ENCODE measurements at places on chromosomes 2 and 18.
A peak's percentile ranks its signal among the peaks of the same experiment; 100 is the strongest.

DNA sequence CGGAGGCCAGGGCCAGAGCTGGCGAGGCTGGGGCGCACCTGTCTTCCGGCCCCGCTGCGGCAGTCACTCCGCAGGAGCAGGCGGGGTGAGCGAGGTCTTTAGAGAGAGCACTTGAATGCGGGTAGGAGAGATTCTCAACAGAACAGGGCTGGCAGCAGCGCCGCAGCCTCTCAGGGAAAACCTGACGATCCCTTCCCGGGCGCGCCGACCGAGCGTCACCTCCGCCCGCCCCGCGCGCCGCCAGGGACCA, 526 bp downstream of the PRKRA start:
- no peak for DNase-seq

GRCh38 chr2:27322301-27322765, 564 bp downstream of the MPV17 start:
- no peak for DNase-seq

GRCh38 chr18:50008306-50008705, 186.6 kb downstream of the MYO5B start:
- DNase-seq, result no peak

DNA sequence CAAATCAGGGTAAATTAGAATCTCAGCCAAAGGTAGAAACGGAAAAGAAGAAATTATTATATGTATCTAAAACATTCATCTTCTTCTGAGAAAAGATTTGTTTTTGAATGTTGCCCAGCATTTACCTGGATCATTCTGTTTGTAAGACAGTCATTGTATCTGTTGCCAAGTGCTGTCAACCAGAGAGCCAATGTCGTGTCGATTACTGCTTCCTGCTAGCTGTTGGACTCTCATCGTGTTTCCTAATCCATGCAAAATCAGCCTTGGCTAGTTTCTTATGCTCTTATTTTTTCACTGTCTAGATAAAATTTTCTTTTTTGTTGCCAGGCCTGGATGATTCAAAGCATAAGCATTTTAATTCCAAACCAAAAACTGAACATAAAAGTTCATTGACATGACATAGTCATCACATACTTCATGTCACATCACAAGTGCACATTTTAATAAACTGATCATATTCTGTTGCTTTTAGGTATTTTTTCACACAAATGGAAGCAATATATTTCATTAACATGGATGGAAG, 202.3 kb downstream of the KCNH7 start:
- no peak for DNase-seq

GRCh38 chr2:174145827-174146226, 102.5 kb downstream of the OLA1 start:
- no peak for DNase-seq

GRCh38 chr2:215772003-215772402, 241.3 kb downstream of the MREG start:
- peak; percentile 84 for DNase-seq

DNA sequence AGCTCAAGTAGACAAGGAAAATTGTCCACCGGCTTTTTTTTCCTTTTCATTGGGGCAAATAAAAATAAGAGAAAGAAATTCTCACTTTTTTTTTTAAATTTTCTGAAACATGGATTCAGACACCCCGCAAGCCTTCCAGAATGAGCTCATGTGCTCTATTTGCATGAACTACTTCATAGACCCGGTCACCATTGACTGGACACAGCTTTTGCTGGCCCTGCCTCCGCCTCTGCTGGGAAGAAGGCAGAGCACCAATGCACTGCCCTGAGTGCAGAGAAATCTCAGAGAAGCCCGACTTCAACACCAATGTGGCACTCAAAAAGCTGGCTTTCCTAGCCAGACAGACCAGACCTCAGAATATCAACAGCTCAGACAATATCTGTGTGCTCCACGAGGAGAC, 30.2 kb upstream of the TRIM43B start:
- no peak for DNase-seq

GRCh38 chr2:16255120-16255519, 314.8 kb downstream of the MYCN start:
- no peak for DNase-seq

DNA sequence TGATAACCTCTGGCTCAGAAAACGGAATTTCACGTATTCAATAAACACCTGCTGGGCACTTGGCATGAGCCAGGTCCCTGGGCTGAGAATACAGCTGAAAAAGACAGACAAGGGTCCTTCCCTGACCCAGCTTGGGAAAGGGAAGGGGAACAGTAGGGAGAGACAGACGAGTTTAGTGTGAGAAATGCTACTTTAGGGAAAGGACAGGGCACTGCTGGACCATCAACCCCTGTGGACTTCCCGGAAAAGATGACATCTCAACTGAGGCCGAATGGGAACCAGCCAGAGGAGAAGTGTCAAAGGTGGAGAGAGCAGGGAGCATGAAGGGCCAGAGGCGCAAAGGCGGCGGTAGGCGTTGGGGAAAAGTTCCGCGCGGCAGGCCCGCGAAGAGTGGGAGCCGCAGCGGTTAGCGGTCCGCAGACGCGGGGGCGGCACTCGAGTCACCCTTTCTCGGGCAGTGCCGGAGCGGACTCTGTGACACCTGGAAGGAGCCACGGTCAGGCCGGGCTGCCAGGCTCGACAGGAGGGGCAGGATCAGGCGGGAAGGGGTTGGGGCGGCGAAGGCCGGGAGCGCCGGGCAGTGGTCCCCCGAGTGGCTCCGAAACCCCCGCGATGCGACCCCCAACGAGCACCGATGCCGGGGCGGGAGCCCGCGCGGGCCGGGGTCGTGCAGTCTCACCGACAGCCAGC, 519 bp downstream of the TEX261 start:
- DNase-seq, result no peak

GRCh38 chr2:202249521-202250253, 11.3 kb upstream of the SUMO1 start:
- no peak for DNase-seq

DNA sequence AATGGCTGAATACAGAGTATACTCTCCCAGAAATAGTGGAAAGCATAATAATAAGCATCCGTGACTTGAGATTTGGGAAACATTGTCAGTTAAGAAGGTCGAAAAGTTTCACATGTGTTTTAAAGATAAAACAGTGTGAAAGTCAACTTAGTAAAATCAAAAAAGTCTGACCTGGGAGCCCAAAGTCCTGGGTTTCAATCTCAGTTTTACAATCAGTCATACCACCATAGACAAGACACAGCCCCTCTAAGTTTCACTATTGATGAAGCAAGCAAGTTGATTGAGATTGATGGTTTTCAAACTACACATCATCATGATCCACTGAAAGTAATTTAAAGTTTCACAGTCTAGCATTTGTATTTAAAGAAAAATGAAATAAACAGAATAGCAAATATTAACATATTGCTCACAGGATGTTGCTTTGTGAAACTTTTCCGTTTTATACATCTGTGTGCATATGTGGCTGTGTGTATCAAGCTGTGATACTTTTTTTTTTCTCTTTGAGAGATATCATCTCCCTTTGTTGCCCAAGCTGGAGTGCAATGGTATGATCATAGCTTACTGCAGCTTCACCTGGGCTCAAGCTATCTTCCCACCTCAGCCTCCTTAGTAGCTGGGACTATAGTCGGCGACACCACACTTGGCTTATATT, 71.1 kb downstream of the PIK3C3 start:
- DNase-seq, result no peak

- DNase-seq, result no peak
Measured at GRCh38 chr2:203535784-203536585, 884 bp upstream of the RAPH1 start.

GRCh38 chr2:167964650-167965413, 282.6 kb downstream of the STK39 start:
- DNase-seq, result no peak

GRCh38 chr2:209808521-209808920, 36.9 kb downstream of the UNC80 start:
- DNase-seq, result no peak

DNA sequence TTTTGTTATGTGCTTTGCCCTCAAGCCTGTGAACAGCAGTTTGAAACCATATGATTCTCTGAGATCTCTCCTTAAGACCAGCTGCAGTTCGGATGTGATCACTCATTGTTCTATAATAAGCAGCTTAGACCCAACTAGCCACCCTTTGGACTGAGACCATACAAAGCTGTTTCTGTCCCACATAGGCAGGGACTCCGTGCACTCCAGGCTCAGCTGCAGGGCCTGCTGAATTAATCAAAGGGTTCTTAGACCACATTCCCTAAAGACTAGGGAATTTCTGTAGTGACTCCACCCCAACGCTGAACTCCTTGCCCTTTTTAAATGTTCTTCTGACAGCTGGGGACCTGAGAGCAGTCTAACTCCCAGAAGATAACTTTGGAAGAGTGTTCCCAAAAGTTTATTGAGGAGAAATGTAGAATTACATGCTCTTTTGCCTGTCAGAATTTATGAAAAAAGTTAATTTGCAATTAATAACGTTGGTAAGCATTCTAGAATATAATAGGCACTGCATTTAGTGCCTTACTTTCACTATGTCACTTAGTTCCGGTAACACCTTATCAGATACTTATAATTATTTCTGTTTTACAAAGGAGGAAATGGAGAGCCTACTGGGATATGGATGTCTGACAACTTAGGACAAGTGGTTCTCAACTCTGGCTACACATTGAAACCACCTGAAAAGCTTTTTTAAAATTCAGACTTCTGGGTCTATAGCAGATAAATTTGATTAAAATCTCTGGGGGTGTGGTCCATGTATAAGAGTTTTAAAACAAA, 42.3 kb downstream of the GULP1 start:
- no peak for DNase-seq

DNA sequence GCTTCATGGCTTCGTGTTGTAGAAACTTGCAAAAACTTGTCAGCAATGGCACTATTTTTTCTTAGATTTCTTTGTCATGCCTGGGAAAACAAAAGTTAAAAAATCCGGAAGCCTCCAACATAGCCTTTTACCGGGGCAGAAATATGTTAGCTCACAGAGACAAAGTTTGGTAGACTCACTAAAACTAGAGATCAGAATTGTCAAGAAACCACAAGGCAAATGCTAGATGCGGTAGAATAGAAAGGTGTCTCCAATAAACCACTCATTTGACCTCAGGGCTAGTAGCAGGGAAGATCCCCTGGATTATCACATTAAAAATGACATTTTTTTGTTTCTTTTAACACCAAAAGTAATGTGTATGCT, 405 bp downstream of the CASP10 start:
- no peak for DNase-seq

- no peak for DNase-seq
Measured at GRCh38 chr2:212709280-212709679, 170.7 kb upstream of the ERBB4 start.

DNA sequence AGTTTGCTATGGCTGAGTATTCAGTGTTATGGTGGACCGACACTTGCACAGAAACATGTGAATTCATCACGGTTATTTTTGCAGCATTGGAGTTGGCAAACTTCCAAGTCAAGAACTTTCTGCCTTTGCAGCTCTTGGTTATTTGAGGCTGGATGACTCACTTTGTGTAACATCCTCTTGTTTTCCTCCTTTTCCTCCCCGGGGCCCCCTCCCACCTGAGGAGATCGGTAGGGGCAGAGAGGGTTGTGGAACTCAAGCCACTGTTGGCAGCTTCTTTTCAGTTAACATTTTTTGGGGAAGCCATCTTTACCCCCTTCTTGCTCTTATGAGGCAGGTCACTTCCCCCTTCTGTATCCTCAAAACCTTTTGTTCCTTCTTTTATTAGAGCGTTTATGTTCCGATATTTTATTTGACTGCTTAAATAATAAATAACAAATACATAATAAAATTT, 48.6 kb downstream of the DDX1 start:
- peak; percentile 61 for DNase-seq

- DNase-seq, result no peak
Measured at GRCh38 chr18:21769206-21769605, 28.6 kb downstream of the MIB1 start.

All from brain pericyte (primary cell).